ENCODE measurements at places on chromosomes 12 and 14. TPM values are rescaled to one million over a fixed set of nuclear protein-coding genes. Genes with fewer than 3 reads are reported as not detected.

SLC25A47 gene
- total RNA-seq = not detected

PKP2 gene
- total RNA-seq = 405 TPM

DNA sequence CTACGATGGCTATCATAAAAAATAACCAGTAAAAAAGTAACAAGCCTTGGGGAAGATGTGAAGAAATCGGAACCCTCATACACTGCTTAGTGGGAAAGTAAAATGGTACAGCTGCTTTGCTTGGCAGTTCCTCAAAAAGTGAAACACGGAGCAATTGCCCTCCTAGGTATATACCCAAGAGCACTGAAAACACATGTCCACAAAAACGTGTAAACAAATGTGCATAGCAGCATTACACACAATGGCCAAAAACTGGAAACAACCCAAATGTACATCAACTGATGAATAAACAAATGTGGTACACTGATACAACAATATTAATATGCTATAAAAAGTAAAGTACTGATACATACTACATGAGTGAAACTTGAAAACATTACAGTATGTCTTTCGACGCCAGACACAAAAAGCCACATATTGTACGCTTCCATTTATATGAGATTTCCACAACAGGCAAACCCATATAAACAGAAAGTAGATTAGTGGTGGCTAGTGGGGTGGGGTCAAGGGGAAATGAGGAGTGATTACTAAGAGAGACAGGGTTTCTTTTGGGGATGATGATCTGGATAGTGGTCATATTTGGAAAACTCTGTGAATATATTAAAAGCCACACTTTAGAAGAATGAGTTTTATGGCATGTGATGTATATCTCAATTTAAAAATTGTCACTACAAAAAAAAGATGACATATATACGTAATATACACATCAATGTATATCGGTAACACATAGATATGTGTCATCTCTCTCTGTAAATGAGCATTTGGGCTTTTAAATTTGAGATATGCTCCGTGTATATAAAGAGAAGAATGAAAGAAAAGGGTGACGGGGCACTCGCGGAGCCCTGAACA, 996 bp downstream of the SLC41A2 start:
- DNase-seq = no peak

- DNase-seq = no peak
Observed at GRCh38 chr12:117486840-117487659, 125.6 kb upstream of the NOS1 start.

DNA sequence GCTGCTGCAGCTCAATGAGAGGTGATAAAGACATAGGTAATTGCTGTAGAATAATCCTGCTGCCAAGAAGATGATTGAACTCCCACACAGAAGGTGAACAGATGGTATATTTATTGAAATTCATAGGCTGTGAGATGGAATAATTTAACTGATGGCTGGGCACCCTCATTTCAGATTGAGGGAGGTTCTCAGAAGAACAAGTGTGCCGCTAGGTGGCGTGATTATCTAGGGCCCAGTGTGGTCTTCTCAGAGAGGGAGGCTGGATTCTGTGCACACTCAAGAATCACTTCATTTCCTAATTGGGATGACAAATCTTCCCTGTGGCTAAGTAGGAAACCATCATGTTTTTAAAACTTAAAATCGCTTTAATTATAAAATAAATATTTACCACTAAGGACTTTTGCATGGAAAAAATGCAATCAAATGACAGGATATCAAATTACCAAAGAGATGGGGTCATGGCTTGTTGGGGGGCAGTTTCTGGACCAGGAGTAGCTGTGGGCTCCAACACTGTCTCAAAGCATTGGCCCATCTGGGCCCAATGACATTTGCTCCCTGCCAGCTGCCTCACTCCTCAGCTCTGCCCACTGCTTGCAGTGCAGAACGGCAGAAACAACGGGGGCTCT, 132.3 kb downstream of the SNAPC1 start:
- peak; percentile 24 for DNase-seq

- DNase-seq = no peak
Observed at GRCh38 chr12:73950507-73950906, 587.1 kb upstream of the ATXN7L3B start.

KRT82 gene
- total RNA-seq = not detected

DNA sequence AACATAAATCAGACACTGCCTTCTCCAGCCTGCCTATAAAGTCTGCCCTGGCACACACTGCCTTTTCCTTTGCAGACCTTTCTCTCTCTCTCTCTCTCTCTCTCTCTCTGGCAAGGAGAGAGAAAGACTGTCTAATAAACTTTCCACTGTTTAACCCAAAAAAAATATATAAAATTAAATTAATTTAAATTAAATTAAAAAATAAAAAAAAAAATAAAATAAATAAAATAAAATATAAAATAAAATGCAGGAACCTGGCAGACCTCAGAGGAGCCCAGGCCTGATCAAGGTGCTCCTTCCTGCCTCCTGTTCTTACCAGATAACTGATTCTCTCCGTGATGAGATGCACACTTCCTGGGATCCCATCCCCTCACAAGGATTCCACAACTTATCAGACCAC, 103.9 kb upstream of the VASH1 start:
- DNase-seq = no peak

SOX5 gene
- 2.3 TPM for total RNA-seq

- no peak for DNase-seq
Observed at GRCh38 chr12:3580094-3580749, 89.2 kb downstream of the PRMT8 start.

SERPINA5 gene
- total RNA-seq = 0.28 TPM

GRCh38 chr14:44979740-44980356, 17.9 kb downstream of the TOGARAM1 start:
- DNase-seq = peak; percentile 50

DNA sequence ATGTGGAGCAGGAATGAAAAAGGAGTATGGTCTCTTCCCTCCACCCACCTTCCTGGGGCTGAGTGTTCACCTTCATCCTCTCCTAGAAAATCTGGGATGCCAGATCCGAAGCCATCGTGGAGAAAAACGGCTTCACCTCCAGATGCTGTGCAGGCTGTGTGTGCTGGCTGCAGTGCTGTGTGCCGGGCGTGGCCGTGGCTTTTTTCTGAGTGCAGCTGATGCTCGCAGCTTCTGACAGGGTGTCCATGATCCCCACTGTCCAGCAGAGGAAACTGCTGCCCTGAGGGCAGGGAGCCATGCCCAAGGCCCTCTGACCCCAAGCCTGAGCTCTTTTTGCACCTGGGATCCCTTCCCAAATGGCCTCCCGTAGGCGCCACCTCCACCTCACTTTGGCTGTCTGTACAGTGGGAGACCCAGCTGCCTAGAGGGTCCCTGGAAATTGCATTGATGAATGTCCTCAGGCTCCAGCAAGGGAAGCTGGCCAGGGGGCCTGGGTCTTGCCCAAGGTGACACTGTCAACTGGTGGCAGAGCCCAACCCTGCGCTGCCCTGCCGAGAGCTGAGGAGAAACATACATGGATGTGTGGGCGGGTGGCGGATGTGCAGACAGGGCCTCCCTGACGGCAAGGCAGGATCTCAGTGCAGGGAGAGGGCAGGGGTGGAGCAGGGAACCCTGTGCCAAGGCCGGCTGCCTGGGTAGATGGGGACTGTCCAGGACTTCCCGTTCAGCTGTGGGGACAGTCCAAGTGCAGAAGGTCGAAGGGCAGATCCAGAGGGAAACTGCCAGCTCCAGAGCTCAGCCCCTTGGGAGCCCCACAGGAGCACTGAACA, 53.3 kb downstream of the BEGAIN start:
- peak; percentile 3 for DNase-seq

DNAJC22 gene
- 0.19 TPM for total RNA-seq

GRCh38 chr12:67920413-67920812, 68.8 kb upstream of the IFNG-AS1 start:
- no peak for DNase-seq

- no peak for DNase-seq
Observed at GRCh38 chr12:110744151-110744571, 1.5 kb upstream of the PPP1CC start.

GRCh38 chr12:129696926-129697325, 206.9 kb downstream of the TMEM132D start:
- no peak for DNase-seq

GRCh38 chr12:106281056-106281782, 21.3 kb upstream of the TCP11L2 start:
- no peak for DNase-seq

- DNase-seq = no peak
Observed at GRCh38 chr12:19120795-19121194, 8.7 kb upstream of the PLEKHA5 start.

SLC7A8 gene
- total RNA-seq = 11.5 TPM

GRCh38 chr12:94671917-94672316, 21.6 kb upstream of the TMCC3 start:
- no peak for DNase-seq

DNA sequence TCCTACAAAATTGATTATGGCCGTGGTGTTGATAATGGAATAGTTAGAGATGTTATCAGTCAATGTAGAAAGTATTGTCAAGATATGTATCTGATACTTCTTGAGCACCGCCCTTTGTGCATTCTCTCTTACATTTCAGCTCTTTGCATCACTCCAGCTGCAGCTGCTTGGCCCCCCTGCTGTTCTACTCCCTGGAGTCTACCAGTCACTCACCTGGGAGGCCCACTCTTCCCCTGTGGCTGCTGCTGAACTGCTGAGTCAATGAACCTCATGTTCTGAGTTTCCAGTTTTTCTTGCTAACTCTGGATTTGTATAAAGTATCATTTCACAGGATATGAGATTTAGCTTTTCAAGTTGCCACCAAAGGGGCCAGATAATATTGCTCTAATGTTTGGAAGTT, 312.8 kb upstream of the SLC16A7 start:
- no peak for DNase-seq

GCH1 gene
- total RNA-seq = 2.6 TPM

CCDC85C gene
- total RNA-seq = 28.7 TPM

GRCh38 chr14:65382586-65382985, 29.9 kb upstream of the FUT8 start:
- DNase-seq = no peak

- DNase-seq = no peak
Observed at GRCh38 chr14:63039866-63040265, 5.4 kb downstream of the KCNH5 start.

Measured in heart right ventricle (tissue), 16 donors.